CD4-positive, alpha-beta T cell treated with Interleukin-1 beta for 1 hour (primary cell): ENCODE measurements at places on chromosomes 1 and 21.
A peak's percentile ranks its signal among the peaks of the same experiment; 100 is the strongest.

DNA sequence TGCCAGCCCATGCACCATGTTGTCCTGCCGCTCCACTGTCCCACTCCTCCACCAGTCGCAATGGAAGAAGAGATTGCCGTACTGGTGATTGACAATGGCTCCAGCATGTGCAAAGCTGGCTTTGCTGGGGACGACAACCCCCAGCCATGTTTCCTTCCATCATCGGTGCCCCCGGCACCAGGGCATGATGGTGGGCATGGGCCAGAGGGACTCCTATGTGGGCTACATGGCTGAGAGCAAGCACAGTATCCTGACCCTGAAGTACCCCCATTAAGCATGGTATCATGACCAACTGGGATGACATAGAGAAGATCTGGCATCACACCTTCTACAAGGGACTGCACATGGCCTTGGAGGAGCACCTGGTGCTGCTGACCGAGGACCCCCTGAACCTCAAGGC lies 1.9 kb upstream of the AMY2B start:
- DNase-seq: no peak

- DNase-seq: no peak
These were observed 51.3 kb downstream of the LGR6 start for GRCh38 chr1:202244841-202245261.

GRCh38 chr1:2411801-2412394 lies 466 bp downstream of the PEX10 start:
- DNase-seq: no peak

GRCh38 chr21:42836767-42837301 lies 42.5 kb downstream of the WDR4 start:
- DNase-seq: no peak

DNA sequence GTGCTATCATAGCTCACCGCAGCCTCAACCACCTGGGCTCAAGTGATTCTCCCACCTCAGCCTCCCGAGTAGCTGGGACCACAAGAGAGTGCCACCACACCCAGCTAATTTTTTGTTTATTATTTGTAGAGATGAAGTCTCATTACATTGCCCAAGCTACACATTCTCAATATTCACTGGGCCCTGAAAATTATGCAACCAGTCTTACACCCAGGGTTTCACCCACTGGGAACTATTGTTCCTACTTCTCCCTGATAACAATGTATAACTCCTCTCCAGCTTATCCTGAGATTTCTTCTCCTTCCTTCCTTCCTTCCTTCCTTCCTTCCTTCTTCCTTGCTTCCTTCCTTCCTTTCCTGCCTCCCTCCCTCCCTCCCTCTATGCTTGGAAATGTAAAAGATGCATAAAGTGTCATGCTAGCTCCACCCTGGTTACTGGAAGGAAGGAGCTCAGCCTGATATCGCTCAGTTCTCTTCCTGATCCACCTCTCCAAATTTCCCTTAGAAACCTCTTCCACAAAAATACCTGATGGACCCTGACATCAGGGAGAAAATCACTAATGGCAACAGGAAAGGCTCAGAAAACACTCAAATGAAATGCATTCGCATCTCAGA lies 11.2 kb upstream of the VSIG8 start:
- no peak for DNase-seq

GRCh38 chr1:228996281-228996680 lies 261.0 kb downstream of the RHOU start:
- DNase-seq: no peak

DNA sequence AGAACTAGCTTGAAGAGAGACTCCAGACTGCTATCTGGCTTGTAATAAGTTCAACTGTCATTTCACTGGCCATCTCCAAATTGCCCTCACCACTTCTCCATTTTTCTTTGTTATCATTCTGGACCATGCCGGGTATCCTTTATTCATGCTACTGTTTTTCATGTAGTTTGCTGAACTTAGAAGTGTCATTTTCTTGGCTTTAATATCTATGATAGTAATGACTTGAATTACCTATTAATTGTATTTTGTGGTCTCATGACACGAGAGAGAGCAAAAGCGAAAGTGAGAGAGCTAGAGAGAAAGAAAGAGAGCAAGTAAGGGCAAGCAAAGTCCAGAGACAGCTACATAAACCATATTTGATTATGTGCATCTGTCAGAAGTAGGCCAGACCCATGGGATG lies 184.9 kb upstream of the ATP1B1 start:
- DNase-seq: no peak

GRCh38 chr1:7539769-7540175 lies 231.3 kb upstream of the VAMP3 start:
- no peak for DNase-seq

- DNase-seq: peak; percentile 66
These were observed 25.9 kb downstream of the S100A6 start for GRCh38 chr1:153509729-153510354.

DNA sequence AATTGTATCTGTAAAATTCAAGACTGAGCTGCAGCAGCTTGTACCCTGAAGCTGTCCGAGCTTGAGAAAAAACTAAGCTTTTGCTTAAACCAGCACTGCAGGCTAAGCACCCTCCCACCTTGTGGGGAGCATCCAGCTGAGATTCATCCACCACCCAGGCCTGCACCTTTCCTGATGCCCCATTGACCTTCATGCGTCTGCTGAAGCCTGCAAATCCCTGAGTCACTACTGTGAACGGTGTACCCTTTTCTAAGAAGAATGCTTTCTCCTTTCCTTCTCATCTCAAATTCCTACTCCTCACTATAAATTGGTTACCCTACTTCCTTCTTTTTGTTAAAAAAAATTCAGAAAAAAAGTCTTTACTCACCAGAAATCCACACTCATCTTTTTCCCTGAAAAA lies 90.9 kb upstream of the RGS18 start:
- DNase-seq: no peak

GRCh38 chr1:77557053-77557452 lies 125.4 kb downstream of the ZZZ3 start:
- DNase-seq: no peak
